ENCODE measurements at places on chromosomes 3 and 15.

DNA sequence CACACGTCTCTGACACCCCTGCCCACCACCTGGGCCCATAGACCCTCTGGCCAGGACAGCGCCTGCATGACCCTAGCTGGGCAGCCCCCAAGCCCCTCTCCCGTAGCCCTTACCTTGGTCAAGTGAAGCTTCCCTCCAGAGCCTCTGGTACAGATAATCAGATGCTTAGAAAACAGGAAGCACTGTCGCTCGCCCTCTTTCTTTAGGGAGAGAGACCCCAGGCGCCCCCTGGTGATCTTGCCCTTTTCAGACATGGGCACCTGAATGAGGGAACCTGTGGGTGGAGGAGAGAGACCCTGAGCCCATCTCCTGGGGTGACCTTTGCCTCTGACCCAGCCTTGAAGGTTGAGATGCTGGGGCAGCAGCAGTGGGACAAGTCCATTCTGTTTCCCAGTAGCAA is 65.4 kb downstream of the RASGRF1 start:
- DNase-seq = no peak

DNA sequence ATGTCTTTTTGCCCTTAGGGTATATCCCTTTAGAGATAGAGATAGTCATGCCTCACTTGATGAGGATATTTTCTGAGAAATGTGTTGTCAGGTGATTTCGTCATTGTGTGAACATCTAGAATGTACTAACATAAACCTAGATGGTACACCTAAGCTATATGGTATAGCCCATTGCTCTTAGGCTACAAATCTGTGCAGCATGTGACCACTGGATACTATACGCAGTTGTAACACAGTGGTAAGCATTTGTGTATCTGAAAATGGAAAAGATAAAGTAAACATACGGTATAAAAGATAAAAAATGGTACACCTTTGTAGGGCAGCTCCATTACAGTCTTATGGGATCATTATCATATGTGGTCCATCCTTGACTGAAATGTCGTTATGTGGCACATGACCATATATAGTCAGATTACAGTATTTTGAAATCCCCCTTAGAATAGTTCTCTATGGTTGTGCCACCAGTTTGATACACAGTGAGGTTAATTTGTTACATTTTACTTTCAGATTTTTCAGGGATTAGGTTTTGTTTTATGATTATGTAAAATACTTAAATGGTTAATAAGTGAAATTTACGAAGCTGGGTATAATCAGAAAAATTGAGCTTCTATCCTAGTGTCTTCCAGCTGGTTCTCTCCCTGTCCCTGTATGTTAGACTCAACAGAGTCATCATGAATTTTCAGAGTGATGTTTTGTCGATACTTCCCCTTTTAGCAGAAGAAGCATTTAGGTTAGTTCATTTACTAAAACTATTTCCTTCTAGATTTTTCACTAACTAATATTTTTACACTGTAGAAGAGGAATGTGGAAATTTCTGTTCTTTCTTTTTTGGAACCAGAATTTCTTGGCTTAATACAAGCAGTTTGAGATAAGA is 12.8 kb downstream of the SETD5 start:
- DNase-seq = no peak

DNA sequence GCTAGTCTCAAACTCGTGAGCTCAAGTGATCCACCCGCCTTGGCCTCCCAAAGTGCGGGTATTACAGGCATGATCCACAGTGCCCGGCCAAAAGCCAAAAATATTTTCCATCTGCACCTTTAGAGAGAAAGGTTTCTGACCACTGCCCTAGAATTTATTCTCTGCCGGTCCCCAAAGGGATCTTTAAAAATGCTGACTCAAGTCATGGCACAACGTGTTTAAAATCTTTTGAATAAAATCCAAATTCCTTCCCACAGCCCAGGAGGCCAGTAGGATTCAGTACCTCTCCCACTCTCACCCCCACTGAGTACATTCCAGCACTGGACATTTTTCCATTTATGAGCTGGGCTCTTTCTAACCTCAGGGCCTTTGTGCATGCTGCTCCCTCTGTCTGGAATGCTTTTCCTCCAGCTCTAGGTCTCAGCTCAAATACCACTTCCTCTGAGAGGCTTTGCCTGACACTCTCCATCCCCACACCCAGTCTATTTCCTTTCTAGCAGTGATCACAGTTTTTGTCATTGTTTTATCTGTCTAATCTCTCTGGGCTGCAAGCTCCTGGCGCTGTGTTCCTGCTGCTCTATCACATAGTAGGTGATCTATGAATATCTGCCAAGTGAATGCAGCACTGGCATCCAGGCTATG is 502.9 kb downstream of the SHQ1 start:
- no peak for DNase-seq

DNA sequence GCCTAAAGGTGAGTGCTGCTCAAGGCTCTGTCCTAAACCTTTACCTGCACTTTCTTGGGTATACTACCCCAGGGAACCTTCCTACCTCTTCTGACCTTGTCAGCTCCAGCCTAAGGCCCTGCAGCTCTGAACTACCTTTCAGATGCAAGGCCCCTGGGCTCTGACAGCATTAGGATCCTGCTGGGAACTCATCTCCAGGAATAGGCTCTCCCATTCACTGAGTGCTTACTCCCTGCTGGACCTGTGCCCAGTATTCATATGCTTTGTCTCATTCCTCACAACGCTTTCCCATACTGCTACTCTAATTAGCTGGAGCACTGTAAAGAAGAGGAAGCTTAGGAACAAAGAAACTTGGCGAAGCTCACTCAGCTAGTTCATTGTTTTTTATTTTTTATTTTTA is 53.8 kb upstream of the RAB6B start:
- DNase-seq = no peak

GRCh38 chr3:176106380-176106779 is 1090.9 kb downstream of the TBL1XR1 start:
- no peak for DNase-seq

DNA sequence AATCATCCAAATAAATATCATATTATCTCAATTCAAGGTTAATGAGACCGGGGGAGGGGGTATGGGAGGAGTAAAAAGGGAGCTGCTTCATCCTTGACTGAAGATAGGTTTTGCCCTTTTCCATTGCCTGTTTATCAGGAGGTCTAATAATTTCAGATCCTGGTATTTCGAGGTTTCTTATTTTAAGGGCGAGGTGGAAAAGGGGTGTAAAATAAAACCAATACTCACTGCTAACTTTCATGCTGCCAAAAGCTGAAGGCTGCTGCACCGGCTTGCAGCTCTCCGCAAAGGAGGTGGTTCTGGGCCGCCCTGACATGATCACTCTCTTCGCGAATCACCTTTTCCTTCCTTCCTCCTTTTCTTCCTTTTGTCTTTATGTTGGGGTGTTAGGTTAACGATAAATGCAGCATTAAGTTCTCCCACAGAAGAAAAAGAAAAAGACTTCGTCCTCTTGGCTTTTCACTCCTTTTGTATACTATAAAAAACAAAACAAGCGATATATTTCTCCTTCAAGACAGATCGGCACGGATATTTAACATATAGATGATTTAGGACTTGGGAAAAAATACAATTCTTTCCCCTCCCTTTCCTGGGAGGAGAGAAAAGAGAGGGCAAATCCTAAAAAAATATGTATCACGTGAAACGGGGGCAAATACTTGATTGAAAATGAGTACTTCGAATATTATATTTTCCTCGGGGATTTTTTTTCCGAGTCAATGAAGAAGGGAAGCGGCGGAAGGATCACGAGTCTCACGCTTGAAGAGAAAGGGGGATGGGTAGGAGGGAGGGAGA is 932 bp downstream of the GSK3B start:
- no peak for DNase-seq

DNA sequence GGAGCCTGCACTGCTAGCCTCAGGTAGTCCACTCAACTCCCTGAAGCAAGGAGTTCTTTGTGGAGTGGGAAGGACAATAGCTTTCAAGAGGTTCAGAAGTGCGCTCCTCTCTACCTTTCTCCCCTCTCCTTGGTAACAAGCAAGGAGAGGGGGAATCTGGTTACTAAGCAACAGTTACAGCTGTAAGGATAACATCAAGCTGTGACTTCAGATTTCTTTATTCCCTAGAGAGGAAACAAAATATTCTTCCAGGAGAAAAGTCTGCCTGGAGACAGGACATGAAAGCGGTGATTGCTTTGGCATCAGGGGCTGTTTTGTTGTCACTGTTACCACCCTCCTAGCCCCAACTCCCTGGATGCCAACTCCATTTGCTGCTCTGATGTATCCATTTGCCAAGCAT is 70.4 kb downstream of the TRANK1 start:
- no peak for DNase-seq

- DNase-seq = no peak
Observed at GRCh38 chr15:40142428-40142827, 18.4 kb upstream of the BUB1B start.

GRCh38 chr3:174346141-174346540 is 513.0 kb upstream of the NAALADL2 start:
- DNase-seq = no peak

- no peak for DNase-seq
Observed at GRCh38 chr3:39294446-39295183, 14.8 kb upstream of the CX3CR1 start.

- DNase-seq = no peak
Observed at GRCh38 chr15:69086427-69087204, 72.1 kb downstream of the NOX5 start.

- DNase-seq = no peak
Observed at GRCh38 chr15:67556976-67557570, 14.6 kb downstream of the MAP2K5 start.

DNA sequence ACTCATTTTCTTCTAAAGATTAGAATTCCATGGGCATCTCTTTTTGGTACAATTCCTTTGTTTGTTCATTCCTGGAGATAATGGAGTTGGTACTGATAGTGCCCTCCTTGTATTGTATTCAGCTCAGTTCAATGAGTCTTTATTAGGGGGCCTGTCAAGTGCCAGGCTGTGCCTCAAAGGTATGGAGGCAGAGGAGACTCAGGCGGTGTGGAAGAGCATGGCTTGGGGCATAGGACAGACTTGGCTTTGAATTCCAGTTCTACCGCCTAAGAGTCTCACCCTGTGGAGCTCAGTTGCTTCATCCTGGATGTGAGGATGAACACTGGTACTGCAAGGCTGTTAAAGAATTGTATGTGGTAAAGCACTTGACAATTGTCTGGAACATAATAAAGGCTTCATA is 196.6 kb upstream of the IL12A start:
- DNase-seq = no peak

DNA sequence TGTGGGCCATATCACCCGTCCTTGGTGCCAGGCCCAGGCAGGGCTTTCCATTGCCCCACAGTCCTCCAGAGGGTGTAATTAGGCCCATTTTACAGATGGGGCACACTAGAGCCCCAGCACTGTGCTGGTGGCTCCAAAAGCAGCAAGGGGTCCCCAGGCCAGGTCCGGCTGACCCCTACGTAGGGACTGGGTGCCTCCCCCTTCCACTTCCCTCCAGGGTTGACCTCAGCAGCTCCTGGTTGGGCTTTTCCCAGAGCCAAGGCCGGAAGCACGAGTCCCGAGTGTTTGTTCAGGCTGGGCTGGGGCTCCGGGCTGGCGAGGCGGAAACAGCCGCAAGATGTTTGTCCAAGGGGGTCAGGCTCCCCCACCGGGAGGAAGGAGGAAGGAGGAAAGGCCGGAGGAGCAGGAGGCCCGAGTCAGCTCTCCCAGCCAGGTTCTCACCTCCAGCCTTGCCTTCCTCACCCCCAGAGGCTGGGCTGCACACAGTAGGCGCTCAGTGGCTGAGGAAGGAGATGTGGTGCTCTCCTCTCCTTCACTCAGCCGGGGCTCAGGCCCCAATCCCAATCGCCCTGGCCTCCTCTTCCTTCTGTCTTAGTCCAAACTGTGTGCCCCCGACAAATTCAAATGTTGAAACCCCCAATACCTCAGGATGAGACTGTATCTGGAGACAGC is 17.1 kb upstream of the PLXND1 start:
- DNase-seq = no peak

DNA sequence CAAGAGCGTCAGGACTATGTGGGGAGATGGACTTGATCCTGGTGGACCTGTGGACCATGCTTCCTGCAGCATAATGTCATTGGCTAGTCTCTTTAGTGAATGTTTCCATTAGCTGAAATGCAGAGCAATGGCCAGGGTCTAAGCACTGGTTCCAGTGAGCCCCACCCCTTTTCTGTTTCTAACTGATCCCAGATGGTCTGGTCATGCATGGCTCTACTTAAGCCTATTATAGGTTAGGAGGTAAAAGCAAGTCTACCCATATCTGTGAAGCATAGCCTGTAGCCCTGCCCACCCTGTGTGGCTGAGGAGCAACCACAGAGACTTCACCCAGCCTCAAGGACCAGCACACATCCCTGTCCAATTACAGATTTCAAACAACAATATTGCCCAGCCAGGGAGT is 419.2 kb downstream of the ZNF385D start:
- no peak for DNase-seq

- DNase-seq = peak; percentile 18
Observed at GRCh38 chr3:198071602-198072287, 111.7 kb downstream of the LMLN start.

GRCh38 chr15:45522328-45523165 is at the start of gene SLC30A4:
Gene SLC30A4 (minus strand): TSS chr15:45522755. CDS start chr15:45522354, 401 bp downstream.
- peak; percentile 24 for DNase-seq

DNA sequence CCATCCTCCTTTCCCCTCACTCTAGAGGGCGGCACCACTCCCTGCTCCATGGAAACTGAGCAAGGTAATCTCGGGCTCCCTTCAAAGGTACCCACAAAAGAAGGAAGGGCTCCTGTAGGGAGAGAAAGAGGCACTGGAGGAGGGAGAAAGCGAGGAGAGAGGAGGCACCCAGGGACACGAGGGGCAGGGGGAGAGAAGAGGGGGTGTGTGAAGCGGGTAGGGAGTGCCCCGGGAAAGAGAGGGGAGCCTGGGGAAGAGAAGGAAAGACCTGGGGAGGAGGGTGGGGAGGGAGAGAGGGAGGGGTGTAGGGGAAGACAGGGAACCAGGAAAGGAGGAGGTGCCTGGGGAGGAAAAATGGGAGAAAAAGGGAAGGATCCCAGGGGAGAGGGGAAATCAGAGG is 523 bp downstream of the VILL start:
- no peak for DNase-seq

DNA sequence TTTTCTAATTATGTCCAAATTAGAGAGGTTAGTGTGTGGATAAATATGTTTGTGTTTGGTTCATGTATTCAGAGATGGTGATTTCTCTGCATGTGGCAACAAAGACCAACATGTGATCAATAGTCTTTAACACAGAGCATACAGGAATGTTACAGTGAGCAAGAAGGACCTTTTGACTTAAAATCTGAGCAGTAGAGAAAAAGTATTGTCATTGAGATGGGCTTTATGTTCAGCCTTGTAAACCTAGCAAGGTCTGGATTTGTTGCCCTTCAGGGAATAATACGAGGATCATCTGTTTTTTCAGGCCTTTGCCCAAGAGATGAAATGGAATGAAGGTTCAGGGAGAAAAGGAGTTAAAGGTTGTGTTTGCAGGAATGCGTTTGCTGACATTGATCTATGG is 161.8 kb upstream of the NECTIN3 start:
- no peak for DNase-seq

DNA sequence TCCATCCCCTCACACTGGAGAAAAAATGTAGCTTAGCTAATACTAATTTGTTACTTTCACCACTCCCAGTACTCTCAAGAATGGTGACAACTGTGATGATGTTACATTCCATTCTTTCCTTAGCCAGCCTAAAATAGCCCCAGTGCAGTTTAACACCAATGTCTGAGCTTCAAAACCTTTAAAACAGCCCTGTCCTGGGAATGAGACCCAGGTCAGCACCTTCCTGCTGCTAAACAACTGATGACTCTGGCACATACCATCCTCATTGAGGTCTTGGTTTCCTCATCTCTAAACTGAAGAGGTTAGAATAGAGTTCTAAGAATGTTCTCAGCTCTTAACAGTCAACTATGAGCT is 3.8 kb downstream of the SCAMP2 start:
- DNase-seq = no peak

Measured in activated CD4-positive, alpha-beta T cell treated with anti-CD3 and anti-CD28 coated beads, Interleukin-2, amount 50 U/mL, for 24 hours (primary cell).